ENCODE measurements at places on chromosomes 4 and X.
A peak's percentile ranks its signal among the peaks of the same experiment; 100 is the strongest.

GRCh38 chr4:176849076-176849475 lies 56.4 kb upstream of the VEGFC start:
- no peak for DNase-seq

DNA sequence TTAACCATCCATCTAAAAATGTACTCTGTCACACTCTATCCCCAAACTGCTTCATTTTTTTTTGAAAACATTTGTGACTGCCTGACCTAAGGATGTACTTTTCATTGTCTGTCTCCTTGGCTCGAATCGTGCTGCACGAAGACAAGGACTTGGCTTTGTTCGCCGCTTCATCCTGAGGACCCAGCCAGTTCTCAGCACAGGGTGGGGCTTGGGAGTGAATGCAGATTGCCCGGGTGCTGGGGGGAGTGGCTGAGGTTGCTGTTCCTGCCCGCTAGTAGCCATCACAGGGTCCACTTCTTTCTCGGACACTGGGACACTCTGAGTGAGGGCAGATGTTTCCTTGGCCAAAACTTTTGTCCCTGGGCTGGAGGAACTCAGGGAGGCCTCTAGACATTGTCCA lies 70.1 kb upstream of the CLCN4 start:
- DNase-seq, result no peak

DNA sequence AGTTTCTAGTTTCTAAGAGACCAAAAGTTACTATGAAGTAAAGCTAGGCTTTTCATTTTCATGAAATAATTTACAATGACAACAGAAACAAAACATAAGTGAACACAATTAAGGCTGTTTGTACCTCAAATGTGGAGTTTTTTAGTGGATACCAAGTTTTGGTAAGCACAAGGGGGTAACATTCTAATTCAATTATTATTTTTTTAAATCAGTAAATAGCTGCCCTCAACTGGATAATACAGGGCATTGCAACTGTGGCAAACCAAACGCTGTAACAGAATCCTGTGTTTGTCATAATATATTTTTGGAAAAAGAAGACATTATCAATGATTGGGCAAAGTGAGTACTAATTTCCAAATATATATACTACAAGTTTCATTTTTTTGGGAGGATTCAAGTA lies 150.3 kb downstream of the FBXW7 start:
- no peak for DNase-seq

GRCh38 chrX:143632625-143633410 lies 3.1 kb downstream of the SLITRK4 start:
- DNase-seq, result peak; percentile 31

- DNase-seq, result no peak
Measured at GRCh38 chr4:89336818-89337420, 29.3 kb upstream of the GPRIN3 start.

DNA sequence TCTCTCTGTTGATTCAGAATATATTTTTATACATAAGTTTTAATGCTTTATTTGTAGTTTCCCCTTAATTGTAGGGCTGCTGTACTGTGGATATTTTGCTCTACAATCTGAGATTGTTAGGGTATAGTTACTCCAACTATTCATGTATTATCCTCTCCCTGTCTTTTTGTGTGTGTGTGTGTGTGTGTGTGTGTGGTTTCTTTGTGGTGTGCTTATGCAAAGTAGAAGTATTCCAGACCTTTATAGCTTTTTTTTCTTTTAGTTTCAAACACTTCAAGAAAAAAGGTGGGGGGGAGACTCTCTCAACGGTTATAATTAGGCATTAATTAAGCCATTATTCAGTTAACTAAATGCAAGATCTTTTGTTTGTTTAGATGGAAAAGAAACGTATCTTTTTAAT lies 6.7 kb downstream of the SMAD1 start:
- no peak for DNase-seq

- DNase-seq, result peak; percentile 16
Measured at GRCh38 chr4:158870626-158871334, 102.0 kb downstream of the FNIP2 start.

DNA sequence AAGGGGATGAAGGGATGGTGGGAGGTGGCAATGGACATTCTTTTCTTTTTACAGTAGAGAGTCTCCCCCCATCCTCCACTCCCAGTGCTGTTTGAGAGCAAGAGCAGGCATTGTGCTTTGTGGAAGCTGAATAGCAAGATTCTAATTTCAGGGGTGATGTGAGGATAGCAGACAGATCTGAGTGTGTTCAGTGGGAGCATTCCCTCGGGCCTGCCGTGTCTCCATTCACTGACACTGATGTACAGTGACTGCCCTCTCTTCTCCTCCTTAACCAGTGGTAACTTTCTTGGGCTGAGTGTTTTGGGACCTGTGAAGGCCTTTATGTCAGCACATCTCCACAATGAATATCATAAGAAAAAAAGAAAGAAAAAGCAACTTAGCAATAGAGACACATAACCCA lies 396.6 kb upstream of the RPS6KA3 start:
- no peak for DNase-seq

DNA sequence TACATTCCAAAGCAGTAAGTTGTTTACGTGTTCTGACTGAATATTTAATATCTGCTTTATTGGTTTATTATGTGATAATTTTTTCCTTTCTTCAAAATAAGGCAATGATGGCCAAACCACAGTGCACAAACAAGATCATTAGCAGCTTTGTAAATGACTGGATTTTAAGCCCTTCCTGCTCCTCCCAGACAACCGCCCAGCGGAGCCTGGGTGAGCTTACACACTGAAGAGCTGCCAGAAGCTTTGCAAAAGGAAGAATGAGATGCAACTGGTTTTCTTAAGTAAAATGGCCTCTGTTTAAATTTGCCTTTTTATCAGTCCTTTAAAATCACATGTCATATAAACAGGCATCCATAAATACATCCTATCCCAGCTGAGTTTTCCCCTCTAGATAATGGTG lies 52.2 kb downstream of the SPARCL1 start:
- no peak for DNase-seq

- no peak for DNase-seq
Measured at GRCh38 chr4:22063613-22064012, 115.0 kb upstream of the KCNIP4 start.

DNA sequence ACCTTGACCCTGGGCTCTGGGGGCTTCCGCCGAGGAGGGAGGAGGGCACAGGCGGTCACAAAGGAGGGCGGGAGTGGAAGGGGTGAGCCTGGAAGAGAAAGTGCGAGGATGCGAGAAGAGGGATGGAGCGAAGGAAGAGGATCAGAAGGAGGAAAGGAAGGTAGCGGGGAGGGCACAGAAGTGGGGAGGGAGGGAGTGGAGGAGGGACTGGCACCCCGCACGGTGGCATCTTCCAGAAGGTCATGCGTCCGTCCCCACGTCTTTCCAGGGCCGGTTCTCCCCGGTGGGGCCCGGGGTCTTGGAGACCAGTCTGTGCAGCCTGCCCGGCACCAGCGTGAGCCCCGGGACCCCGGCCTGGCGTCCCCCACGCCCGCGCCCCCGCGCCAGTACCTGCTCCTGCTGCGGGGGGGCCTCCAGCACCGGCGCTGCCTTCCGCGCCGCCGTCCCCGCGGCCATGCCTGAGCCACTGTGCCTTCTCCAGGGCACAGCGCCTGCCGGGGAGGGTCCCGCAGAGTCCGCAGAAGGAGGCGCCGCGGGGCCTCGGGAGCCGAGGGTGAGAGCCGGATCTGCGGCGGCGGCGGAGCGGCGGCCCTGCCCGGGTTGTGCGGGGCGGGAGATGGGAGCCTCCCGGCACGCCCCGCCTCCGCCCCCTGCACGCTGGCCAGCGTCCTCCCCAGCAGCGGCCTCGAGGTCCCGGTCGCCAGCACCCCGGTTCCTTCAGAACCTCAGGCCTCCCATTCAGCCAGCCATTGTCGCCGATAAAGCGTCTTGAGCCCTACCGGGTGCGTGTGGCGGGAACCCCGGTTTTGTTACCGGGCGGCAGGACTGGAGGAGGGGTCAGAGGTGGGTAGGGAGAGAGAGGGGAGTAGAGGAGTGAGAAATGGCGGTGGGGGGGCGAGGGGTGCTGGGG lies at the start of gene RNF175:
Gene RNF175 (minus strand): TSS at position 618 of the 910 bp plus-strand sequence. CDS start 162 bp downstream, at position 456.
- DNase-seq, result no peak

- no peak for DNase-seq
Measured at GRCh38 chr4:84799318-84799717, 167.2 kb downstream of the WDFY3 start.

- DNase-seq, result peak; percentile 39
Measured at GRCh38 chrX:9465380-9466123, 694 bp downstream of the TBL1X start.

DNA sequence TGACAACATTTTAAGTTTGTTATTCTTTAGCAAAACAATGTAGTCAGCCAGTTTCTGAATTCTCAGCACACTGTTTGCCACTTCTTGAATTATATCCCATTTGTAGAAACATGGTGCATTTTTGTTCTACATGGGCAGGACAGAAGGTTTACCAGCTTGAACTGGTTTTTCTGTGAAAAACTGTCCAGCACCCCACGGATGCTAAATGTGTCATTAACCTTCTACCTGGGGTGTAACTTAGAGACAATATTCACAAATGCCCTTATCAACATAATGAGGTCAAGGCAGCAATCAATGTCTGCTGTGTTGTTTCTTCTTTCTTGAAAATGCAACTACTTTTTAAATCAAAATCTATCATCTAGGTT lies 702.6 kb downstream of the CENPC start:
- DNase-seq, result no peak

GRCh38 chr4:82275431-82276331 lies 98.1 kb downstream of the HNRNPD start:
- no peak for DNase-seq

- DNase-seq, result peak; percentile 3
Measured at GRCh38 chrX:136546371-136546781, 14.4 kb downstream of the VGLL1 start.

- no peak for DNase-seq
Measured at GRCh38 chrX:101658661-101659491, 774 bp downstream of the ARMCX2 start.

GRCh38 chrX:19334945-19335626 lies 8.6 kb upstream of the PDHA1 start:
- DNase-seq, result peak; percentile 80

GRCh38 chr4:36348403-36348938 lies 67.1 kb downstream of the DTHD1 start:
- peak; percentile 24 for DNase-seq

GRCh38 chr4:128844931-128845330 lies 35.4 kb downstream of the JADE1 start:
- DNase-seq, result no peak

DNA sequence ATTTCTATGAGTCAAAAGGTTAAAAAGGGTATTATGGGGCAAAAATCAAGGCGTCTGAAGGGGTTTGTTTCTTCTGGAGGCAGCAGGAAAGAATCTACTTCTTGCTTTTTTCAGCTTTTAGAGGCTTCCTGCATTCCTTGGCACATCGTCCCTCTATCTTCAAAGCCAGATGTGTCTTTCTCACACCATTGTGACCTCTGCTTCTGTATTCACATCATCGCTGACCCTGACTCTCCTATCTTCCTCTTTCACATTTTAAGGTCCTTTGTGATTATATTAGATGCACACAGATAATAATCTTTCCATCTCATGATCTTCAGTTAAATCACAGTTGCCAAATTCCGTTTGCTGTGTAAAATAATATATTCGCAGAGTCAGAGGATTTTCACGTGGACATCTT lies 112.7 kb downstream of the PPP4R3C start:
- no peak for DNase-seq
